Activated CD4-positive, alpha-beta T cell treated with anti-CD3 and anti-CD28 coated beads for 48 hours (primary cell): ENCODE measurements at places on chromosomes 2 and 18.

GRCh38 chr2:182593394-182593975 is 122.6 kb upstream of the DNAJC10 start:
- no peak for DNase-seq

DNA sequence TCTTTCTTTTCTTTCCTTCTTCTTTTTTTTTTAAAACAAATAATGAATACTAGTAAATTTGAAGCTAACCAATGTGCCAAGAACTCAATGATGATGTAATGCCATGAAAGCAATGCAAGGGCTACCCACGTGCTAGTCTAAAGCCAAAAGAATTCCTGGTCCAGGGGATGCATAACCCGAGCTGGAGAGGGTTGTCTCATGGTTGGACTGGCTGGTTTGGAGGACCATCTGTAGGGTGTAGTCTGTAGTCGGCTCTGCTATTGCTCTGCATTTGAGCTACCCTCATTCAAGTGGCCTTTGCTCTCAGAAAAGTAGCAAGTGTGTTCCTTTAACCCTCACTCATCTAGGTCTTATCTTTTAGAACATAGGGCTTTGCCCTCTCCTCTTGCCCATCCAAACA is 469.6 kb upstream of the CELF4 start:
- DNase-seq, result no peak

DNA sequence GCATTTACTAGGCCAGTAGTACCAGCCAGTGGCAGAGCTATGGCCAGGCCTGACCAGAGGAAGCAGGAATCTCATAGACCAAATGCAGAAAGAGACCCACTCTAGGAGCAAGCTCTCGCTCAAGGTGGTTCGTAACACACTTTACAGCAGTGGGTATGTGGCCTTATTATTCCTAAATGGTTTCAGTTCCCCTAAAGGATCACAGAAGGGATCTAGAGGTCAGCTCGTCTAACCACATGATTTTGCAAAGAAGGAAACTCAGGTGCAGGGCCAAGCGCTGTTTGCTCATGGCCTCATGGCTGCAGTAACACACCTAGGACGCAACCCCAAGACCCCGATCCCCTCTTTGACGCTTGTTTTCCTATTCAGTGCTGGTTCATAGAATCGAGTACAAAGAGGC is 65.5 kb upstream of the ATG16L1 start:
- DNase-seq, result no peak

DNA sequence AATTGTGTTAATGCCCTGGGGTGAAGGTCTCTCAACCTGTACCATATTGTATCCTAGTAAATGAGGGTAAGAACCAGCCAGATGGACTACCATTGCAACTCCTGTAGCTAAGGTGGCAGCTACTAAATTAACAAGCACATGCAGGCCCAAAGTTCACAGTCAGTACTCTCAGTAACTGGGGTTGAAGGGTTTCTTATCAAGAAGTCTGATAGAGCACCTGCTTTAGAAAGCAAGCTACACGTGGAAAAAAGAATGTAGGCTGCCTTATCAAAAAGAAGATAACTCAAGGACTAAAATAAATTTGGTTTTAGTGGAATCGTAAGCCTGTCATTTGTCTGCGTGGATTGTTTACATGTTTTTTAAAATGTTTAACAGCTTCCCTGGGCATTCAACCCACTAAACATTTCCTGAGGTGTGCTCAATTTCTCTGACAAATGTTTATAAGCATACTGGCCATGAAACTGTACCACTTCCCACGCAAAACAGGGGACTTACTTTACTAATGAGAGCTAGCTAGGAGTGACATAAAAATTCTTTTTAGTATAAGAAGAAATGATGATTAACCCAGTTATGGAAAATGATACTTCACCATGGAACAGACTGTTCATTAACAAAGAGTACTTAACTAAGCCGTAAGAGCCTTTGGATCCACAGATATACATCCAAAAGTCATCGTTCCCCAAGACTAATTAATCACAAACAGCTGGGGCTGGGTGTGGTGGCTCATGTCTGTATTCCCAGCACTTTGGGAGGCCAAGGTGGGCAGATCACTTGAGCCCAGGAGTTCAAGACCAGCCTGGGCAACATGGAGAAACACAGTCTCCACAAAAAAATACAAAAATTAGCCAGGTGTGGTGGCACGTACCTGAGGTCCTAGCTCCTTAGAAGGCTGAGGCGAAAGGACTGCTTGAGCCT is 36.5 kb downstream of the LPIN2 start:
- no peak for DNase-seq

DNA sequence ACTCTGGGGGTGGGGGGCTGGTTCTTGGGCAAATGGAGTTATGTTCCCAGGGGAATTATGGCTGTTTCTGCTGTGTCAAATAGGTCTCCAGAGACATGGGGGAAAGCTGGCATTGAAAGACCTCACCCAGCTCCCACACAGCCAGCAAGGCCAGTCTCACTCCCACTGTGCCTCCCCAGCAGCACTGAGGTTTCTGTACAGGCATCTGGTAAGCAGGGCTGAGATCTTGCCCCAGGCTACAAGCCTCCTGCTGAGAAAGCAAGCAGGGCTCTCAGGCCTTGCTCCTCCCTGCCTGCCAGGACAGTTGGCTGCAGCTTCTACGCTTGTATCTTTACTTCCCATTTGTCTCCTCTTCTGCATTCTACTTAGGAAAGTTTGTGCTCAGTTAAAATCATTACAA is 50.5 kb upstream of the FHOD3 start:
- no peak for DNase-seq

DNA sequence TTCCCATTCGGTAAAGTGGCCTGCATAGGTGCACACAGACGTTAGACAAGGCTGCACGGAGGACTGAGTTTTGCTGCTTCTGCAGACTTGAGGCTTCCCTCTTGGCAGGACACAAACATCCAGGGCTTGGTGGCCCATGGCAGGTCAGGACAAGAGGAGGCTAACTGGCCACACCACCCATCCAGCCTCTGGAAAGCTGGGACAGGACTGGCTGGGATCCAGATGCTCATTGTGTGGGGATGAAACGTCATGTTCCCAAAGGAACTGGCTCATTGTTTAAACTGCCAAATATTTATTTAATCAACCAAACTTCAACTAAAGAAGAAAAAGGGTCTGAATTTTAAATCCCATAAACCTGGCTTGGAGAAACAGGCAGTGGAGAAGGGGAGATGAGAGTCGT is 239.1 kb upstream of the EPAS1 start:
- no peak for DNase-seq

DNA sequence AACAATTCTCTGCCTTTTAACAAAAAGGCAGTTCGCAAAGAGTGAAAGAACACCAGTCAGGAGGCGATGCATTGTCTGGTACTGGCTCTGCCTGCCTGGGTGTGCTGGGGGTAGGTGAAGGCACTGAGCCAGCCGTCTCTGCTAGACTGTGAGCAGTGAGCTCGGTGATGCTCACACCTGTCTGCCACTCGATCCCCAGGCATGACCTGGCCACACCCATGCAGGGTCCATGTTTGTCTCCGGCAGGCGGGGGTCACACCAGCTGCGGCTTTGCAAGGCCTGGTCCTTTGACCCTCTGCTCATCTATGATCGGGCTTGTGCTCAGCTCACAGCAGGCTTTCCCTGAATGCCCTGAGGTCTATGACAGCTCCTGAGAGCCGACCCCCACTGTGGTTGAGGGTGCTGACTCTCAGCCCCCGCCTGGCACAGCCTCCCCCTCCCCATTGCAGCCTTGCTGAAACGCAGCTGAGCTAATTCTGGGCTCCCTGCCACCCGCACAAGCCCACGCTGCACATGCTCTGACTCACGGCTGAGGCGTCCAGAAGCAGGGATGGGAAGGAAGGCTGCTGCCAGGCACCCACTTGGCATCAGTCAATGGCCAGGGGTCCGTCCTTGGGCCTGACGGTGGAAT is 23.7 kb downstream of the CRACDL start:
- no peak for DNase-seq

DNA sequence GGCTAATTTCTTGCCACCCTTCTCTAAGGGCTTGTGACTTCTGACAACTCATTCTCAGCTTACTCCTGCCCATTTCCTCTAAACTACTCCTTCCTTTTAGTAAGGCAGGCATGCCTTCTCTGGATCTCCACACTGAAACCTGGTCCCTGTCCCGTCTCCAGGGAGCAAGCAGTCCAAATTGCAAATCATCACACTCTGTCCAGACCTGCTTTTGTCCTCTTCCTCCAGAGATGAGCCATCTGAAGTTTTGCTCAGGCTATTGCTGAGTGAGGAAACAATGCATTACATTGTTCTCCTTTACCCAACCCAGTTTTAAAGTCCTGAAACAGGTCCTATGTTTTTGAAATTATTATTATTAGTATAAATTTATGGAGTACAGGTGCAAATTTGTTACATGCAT is 57.3 kb downstream of the ARHGAP25 start:
- no peak for DNase-seq

DNA sequence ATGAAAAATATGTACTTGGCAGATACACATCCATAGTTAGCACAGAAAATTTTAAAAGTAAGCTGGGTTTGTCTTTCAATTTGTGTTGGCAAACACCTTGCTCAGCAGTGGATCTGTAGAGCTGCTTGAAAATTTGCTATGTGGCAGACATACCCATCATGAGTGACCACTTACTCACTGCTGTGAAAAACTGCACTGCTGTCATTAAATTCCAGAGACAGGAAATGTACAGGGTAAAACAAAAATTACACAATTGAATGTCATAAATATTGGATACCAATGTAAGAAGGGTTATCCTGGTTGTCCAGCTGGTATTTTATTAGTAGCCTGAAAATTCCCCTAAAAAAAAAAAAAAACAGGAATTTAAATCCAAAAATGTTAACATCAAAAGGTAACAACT is 24.5 kb downstream of the NIF3L1 start:
- no peak for DNase-seq

GRCh38 chr18:49020129-49020528 is 69.4 kb upstream of the SMAD7 start:
- no peak for DNase-seq

DNA sequence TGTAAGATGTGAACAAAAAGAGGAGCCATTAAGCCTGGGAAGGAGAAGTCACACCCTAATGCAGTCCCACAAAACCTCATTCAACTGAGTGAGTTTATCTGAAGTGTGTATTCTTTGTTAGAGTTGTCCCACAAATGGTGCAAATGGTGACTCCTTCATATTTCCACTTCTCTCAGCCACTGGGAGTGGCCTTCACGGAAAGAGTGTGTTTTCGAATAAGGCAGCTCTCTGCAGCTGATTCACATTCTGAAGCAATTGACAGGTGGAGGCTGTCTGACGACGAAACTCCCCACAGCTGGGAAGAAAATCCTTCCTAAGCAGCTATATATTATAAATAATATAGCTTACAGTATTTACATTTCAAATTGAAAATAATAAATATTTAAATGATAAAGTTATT is 318.8 kb upstream of the TMEFF2 start:
- no peak for DNase-seq

GRCh38 chr18:2901423-2901985 is 54.7 kb downstream of the EMILIN2 start:
- DNase-seq, result no peak

DNA sequence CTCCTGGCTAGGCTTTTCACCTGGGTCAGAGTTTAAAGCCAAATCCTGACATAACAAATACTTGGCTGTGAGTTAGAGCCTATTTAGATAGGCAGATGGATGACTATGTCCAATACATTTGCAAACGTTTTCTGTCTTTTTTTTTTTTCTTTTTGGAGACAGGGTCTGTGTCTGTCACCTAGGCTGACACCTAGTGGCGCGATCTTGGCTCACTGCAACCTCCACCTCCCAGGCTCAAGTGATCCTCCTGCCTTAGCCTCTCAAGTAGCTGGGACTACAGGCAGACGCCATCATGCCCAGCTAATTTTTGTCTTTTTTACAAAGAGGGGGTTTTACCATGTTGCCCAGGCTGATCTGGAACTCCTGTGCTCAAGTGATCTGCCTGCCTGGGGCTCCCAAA is 124.8 kb downstream of the DYM start:
- peak; percentile 22 for DNase-seq

DNA sequence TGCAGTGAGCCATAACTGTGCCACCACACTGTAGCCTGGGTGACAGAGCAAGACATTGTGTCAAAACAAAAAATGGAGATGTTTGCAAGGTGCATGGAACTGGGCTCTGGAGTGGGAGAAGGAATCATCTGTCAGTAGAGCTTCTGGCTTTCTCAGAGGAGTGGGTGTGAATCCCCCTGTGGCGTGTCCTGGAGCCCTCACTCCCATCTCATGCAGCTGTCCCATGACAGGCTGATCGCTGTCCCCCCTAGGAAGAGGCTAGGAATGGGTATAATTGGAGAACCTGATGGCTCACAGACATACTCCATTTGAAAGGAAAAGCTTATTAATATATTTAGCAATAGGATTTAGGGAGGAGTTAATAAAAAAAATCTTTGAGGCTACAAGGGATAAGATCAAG is 125.8 kb upstream of the EPB41L3 start:
- no peak for DNase-seq

DNA sequence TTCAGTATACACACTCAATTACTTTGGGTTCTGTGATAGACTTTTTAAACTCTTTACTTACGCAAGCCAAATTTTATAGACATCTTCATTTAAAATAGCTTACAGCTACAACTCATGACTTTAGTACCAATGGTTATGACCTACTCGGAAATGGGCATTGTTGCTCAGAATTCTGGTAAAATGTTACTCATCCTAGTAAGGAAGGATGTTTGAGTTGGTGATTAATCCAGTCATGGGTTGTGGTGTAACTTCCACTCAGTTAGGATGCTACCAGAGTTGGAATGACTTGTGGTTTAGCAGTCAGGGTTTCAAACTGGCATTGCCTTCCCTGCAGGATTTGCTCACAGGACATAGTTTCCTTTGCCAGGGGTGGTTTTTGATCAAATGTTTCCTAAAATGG is 7.4 kb upstream of the NPC1 start:
- DNase-seq, result no peak
